Lower lobe of right lung (tissue), 2 donors: ENCODE measurements at places on chromosomes 5 and 9. TPM values are rescaled to one million over a fixed set of nuclear protein-coding genes. Genes with fewer than 3 reads are reported as not detected.

GRCh38 chr5:35783551-35783950, 73.1 kb upstream of the IL7R start:
- no peak for DNase-seq

GLDC gene
- total RNA-seq, result 0.77 TPM

DNA sequence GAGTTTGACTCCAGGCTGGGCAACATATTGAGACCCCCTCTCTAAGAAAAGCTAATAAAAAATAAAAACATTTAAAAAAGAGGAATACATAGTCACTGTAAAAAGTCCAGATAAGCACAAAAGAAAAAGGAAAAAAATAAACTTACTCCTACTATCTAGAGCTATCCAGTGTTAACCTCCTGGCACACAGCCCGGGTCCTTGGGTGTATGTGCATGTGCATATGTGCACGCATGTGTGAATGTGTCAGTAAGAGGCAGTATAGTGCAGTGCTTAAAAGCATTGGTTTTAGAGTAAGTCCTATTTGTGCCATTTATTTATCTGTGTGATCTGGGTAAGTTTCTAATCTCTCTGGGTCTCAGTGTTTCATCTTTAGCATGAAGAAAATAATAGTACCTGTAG, 26.7 kb downstream of the FAM219A start:
- no peak for DNase-seq

DNA sequence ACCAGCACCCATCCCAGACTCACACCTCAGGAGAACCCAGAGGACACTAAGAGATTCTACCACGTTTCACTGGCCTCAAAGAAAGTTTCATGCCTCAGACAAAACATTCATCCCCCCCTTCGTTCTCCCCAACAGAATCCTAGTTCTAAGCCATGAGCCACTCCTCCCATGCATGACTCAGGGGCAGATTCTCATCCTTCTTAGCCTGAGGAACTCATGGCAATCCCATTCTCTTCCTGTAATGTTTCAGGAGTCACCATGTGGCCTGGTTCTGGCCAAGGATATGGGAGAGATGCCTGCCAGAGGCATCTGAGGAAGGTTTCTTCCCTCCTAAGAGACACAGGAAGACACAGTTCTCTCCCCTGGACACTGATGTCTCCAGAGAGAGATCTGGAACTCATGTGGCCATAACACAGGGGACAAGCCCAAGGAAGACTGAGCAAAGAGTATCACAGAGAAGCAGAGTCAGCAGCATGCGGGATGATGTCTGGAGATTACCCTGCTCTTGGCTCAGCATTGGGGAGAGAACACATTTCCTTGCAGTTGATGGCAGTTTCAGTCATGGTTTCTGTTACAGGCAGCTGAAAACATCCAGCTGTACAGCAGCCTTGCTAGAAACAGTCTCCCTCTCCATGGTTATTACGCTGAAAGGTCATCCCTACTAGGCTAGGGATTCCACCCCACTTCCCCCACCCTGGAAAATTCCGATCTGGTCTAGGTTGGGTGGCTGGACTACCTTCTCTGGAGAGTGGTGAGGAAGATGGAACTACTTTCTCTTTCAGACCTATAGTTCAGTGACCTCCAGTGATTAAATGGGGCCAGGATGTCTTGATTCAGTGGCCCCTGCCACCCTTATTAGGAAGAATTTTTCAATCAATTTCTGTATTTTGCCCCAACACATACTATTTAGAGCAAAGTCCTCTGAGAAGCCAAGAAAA, 115.4 kb downstream of the ZNF608 start:
- no peak for DNase-seq

CTSL gene
- total RNA-seq, result 208 TPM

- DNase-seq, result no peak
These were observed 408.6 kb downstream of the BNC2 start for GRCh38 chr9:16461851-16462250.

CDC20B gene
- total RNA-seq, result 0.24 TPM

- no peak for DNase-seq
These were observed 31.9 kb downstream of the NEUROG1 start for GRCh38 chr5:135503871-135504270.

CRB2 gene
- not detected for total RNA-seq

DNA sequence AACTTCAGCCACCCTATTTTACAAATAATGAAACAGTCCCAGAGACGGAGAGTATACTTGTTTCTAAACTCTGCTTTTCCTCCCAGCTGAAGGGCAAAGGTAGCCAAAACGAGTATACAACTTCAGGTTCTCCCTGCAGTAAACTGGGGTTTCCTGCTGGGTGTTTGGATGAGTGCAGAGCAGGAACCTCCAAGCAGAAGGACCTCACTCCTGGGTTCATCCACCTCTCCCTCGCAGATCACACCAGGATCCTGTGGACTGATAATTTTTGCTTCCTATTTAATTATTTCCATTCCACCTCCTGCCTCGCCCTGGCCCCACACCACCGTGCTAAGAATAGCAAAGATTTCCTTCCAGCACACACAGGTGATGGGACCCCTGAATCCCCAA, 2.0 kb upstream of the FOXB2 start:
- no peak for DNase-seq

DNA sequence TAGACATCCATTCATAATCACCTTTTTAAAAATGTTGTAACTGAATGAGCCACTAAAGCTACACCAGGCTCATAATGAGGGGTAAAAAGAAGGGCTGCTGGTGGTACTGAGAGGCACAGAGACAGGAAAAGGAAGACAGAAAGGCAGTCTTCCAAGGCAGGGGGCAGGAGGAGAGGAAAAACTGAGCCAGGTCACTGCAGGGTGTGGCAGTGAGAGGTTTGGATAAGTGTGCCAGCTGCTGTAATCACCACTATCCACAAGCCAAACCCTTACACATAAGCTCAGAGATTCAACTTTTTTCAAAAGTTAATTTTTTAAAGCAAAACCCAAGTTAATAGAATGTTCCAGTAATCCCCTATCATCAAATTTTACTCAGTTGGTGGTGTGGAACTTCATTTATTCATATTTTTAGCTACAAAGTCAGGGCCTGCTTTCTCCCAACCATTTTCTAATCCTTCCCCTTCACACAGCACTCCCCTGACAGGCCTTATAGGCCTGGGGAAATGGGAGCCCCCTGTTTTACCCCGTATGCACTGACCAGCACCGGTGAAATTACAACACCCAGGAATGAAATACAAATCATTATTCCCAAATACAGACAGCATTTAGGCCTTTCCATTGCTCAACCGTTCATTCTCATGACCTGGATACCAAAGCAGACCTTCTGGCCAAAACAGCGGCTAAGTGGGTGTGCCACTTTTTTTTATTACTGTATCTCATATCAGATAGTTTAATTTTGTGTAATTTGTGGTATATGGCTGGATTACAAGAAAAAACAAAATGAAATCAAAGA, 76.3 kb downstream of the EFNA5 start:
- no peak for DNase-seq

WHRN gene
- 6.2 TPM for total RNA-seq

- DNase-seq, result no peak
These were observed 166.2 kb downstream of the NFIB start for GRCh38 chr9:14147738-14148137.

- DNase-seq, result no peak
These were observed 11.0 kb downstream of the RPP25L start for GRCh38 chr9:34600908-34601307.

GRCh38 chr5:43320846-43321245, 7.6 kb upstream of the HMGCS1 start:
- no peak for DNase-seq

PCDHA4 gene
- total RNA-seq, result 0.59 TPM

GRCh38 chr5:101580591-101580990, 677.5 kb upstream of the ST8SIA4 start:
- no peak for DNase-seq

DNA sequence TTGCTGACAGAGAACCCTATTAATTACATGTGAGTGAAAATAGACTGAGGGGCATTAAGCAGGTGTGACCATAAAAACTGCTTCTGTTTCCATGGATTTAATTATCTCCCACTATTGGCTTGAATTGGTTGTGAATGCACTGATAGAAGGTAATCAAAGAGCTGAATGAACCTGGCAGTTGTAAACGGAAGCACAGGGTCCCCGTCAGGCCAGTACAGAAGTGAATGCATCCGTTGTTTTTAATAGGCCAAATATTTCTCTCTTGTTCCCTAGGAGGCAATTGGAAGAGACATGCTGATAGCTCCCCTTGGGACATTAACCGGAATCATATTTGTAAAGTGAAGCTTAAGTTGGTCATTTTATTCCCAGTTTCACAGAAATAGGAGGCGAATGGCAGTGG, 147.0 kb downstream of the CAVIN4 start:
- DNase-seq, result no peak

GRCh38 chr5:112597831-112598230, 139.9 kb upstream of the APC start:
- DNase-seq, result no peak

DNA sequence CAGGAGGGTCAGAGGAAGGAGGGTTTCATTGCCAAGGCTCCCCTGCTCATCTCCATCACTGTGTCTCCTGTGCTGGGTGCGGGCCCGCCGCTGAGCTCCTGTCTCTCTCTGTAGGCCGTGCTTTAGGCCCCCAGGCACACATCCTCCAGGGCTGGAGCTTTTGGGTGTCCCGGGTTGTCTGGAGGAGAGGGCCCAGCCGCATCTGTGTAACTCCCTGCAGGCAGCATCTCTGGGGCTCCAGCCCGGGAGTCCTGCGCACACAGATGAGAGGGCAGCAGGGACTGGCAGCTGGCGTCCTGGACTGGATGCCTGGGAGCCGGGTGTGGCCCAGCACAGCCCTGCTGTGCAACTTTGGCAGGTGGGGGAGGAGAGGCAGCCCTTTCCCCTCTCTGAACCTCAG, 40.2 kb downstream of the LRSAM1 start:
- DNase-seq, result no peak

GRCh38 chr5:153797484-153797883, 241.2 kb downstream of the FAM114A2 start:
- no peak for DNase-seq

- no peak for DNase-seq
These were observed 168.9 kb upstream of the NFIB start for GRCh38 chr9:14482856-14483255.

GRCh38 chr9:27589462-27589861, 16.2 kb upstream of the C9orf72 start:
- DNase-seq, result no peak

DNA sequence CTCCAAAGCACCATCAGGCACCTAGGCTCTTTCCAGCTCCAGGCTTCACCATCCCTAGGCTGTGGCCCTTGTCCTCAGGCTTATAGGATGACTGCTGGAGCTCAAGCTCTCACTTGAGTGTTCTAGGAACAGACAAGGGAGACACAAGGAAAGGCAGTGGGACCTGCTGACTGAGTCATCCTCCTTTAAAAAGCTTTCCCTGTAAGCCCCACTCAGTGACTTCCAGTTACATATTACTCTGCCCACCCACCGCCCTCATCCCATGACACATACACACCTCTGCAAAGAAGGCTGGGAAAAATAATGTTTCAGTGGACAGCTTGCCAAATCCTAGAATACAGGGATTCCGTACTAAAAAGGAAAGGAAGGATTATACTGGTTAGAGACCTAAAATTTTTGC, 154.2 kb upstream of the ZNF366 start:
- DNase-seq, result no peak

SLC9A3 gene
- total RNA-seq, result 1.1 TPM

DMRT3 gene
- total RNA-seq, result 0.24 TPM

SMIM33 gene
- total RNA-seq, result not detected

- no peak for DNase-seq
These were observed 60.6 kb upstream of the PTPN3 start for GRCh38 chr9:109558718-109559151.

IFNA13 gene
- total RNA-seq, result 1.1 TPM

DNA sequence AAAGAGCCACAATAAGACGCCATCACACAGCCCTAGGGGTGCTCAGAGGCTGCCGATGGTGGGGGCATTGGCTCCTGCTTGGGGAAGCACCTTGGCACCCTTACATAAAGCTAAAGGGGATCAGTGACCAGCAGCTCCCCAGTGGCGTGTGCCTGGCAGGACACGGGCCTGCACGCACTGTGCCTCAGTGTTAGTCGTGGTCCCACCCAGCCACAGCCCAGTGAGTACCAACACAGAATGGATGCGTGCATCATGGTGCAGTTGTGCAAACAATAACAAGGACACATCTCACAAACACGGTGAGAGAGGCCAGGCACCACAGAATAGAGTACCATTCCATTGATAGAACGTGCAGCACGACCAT, 103.2 kb downstream of the WNK2 start:
- no peak for DNase-seq

DNA sequence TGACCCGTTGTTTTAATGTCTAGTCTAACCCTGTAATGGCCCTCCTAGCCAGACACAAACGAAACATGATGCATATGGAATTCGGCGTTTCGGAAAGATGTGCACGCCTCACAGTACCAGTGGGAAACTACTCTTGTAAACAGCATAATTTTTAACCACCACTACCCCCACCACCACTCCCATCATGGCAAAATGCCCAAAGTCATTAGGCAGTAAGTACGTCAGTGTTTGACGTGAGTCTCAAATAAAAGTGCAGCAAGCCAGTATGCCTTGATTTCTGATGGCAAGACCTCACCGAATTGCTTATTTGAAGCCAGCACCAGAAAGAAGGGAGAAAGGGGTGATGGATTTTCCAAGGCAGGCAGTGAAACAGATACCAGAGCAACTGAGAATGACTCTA, 71.4 kb downstream of the ADRB2 start:
- DNase-seq, result no peak

GRCh38 chr9:125089331-125089730, 54.0 kb downstream of the SCAI start:
- DNase-seq, result no peak

DNA sequence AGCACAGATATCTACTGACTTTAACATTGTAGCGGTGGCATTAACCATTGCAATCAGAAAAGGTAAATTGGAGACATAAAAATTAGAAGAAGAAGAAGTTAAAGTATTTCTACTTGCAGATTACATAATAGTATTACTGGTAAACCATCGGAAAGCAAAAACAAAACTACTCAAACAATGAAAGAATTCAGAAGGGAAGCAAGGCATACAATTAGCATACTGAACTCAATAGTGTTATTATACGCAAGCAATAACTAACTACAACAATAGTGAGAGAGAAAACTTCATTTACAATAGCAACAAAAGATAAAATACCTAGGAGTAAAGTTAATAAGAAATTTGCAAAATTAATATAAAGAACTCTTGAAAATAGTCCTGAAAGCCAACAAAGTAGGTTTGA, 6.6 kb upstream of the TEX53 start:
- no peak for DNase-seq

TRMT10B gene
- total RNA-seq, result 8.8 TPM

DNA sequence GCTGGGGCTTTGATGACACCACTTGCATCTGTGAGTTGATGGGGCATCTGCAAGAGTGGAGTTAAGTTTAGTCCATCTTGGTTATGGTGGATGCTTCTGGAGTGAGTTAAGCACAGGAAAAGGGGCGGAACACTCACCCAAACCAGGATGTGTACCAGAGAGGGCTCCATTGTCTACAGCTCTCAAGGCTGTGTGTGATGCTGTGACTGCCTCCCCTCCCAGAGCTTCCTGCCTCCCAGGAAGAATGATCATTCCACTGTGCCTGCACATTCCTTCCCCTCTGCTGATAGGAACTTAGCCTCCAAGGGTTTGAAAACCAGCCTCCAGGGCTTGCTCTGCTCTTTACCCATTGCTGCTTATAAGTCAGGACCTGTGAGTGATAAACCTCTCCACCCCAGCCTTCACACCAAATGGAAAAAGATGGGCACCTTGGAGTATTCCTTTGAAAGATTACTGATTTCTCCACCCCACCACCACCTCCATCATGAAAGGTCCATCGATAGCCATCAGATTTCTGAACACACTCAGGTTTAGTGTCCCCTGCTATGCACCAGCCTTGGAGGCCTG, 160.1 kb upstream of the SPRY4 start:
- DNase-seq, result no peak

- DNase-seq, result no peak
These were observed at the start of gene NIPAL4 for GRCh38 chr5:157459715-157460599. Gene NIPAL4 (plus strand): TSS chr5:157460213. CDS start chr5:157460321, 108 bp downstream.

PCDHGC3 gene
- total RNA-seq, result 82.4 TPM

PCDHB6 gene
- 0.41 TPM for total RNA-seq

CWC27 gene
- total RNA-seq, result 17.3 TPM
